ENCODE measurements at places on chromosomes 5 and 9.

- DNase-seq, result peak; percentile 43
These were observed 45.9 kb upstream of the KCNMB1 start for GRCh38 chr5:170434966-170435605.

DNA sequence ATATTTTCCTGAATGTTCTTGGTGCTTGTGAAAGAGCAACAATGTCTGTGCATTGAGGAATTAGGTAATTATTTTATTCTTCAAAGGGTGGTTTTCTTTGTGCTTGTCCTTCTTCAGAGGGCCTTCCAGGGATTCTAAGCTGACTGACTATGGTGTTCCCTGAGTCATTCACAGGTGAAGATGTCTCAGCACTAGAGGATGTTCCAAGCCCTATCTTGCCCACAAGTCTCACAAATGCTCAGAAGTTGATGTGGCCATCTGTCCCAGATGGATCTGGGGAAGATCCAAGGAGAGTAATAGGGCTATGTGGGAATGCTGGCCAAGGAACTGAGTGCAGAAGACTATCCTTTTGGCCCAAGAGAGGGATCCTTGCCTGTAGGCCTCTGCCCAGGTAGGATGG is 120.9 kb downstream of the ADAMTSL1 start:
- no peak for DNase-seq

DNA sequence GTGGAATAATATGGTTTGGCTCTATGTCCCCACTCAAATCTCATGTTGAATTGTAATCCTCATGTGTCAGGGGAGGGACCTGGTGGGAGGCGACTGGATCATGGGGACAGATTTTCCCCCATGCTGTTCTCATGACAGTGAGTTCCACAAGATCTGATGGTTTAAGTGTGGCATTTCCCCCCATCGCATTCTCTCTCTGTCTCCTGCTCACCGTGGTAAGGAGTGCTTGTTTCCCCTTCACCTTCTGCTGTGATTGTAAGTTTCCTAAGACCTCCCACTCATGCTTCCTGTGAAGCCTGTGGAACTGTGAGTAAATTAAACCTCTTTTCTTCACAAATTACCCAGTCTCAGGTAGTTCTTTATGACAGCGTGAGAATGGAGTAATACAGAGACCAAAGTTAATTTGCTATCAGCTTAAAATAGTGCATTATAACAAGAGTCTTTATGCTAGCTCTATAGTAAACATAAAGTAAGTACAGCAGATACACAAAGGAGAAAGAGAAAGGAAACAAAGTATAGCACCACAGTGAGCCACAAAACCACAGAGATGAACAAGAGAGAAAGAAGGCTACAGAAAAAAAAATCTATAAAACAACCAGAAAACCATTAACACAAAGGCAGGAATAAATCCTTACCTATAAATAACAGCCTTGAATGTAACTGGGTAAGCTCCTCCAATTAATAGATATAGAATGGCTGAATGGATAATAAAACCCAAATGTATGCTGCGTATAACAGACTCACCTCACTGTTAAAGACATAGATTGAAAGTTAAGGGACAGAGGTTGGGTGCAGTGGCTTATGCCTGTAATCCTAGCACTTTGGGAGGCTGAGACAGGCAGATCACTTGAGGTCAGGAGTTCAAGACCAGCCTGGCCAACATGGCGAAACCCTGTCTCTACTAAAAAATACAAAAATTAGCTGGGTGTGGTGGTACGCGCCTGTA is 39.7 kb downstream of the RAPGEF6 start:
- DNase-seq, result no peak

DNA sequence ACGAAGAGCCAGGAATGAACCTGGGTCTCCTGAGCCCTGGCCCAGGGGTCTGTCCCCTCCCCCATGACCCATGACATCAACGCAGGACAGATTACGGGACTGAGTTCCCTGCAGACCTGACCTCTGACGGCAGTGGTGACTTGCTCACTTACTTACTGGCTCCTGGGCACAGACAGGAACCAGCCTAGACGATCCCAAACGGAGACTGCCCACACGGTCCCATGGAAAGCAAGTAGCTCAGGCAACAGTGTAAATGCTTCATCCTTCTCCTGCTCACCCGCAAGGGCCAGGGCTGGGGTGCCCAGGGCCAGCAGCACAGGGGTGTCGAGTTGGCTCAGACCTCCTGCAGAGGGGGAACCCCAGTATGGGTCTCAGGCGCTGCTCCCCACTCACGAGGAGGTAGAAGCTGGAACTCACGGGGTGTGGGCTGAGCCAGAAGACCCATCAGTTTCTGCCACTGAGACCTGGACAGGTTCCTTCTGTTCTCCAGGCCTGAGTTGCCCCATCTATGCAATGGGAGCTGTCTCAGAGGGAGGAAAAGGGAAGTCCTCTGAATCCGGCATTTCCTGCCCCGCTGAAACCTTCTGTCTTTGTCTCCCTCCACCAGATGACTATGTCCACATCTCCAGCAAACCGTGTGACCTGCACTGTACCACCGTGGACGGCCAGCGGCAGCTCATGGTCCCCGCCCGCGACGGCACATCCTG is 5.6 kb downstream of the ADAMTSL2 start:
- no peak for DNase-seq

- peak; percentile 84 for DNase-seq
These were observed 121.6 kb upstream of the ADAMTS16 start for GRCh38 chr5:5018578-5018970.

DNA sequence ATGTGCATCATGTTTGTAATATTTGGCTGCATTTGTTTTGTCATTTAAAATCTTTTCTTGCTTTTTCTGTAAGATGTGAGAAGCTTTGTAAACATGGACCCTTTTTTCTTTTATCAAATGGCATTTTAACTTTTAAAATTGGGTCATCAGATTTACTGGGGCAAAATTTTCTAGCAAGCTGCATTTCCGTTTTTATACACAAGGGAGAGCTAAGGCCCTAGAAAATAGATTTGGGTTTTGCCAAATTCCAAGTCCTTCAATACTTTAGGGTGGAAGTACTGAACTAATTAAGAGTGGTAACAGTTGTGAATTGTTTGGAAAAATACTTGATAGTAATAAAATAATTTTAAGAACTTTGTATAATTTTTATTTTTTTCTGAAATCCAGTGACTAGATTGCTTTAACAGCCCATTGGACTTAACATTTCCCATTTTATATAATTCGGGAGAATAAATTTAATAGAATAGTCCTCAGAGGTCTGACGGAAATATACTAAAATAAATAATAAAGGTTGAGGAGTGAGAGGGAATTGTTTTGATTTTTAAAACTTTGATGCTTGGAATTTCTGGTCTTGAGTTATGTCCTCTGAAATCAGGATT is 117.4 kb downstream of the SMARCA2 start:
- DNase-seq, result peak; percentile 65

DNA sequence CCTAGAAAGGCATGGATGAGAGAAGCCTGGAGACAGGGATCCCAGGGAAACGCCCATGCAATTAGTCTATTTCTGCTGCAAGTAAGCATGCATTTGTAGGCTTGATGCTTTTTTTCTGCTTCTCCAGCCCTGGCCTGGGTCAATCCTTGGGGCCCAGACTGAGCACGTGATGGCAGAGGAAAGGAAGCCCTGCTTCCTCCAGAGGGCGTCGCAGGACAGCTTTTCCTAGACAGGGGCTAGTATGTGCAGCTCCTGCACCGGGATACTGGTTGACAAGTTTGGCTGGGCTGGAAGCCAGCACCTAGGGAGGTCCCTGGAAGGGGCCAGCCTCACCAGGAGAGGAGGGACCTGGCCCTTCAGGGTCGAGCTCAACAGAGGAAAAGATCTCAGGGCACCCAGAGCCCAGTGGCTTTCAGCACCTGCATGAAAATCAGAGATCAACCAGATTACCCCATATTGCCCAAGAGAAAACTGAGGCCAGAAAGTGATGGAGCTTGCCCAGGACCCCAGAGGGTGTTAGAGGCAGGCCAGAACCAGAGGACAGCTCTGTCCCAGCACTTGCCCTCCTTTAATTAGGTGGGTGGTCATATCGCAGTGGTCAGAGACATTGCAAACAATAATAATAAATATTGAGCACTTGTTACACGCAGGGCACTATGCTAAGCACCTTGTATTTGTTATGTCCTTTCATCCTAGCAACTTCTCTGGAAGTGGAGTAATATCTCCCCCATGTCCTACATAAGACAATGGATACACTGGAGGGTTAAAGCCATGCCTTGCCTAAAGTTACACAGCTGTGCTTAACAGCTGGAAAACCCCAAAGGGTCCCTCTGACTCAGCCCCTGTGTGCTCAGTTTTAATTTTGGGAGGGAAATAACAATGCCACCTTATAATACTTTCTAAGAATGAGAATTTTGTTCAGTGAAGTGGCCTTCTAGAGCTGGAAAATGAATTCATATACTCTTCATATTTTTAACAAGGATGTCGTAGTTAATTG is 67.1 kb downstream of the KLF4 start:
- peak; percentile 65 for DNase-seq

DNA sequence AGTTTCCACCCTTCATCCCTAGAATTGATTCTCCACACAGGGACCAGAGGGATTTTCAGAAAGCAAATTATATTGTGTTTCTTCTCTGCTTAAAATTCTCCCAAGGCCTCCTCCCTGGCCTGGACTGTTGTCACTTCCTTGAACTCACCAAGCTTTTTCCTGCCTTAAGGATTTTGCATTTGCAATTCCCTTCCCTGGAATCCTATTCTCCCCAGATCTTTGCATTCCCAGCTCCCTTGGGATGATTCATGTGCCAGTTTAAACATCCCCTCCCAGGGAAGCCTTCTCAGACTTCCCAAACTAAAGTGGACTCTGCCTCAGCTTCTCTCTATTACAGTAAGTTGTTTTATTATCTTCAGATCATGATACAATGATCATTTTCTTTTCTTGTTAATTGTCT is 35.2 kb upstream of the PDE8B start:
- DNase-seq, result no peak

DNA sequence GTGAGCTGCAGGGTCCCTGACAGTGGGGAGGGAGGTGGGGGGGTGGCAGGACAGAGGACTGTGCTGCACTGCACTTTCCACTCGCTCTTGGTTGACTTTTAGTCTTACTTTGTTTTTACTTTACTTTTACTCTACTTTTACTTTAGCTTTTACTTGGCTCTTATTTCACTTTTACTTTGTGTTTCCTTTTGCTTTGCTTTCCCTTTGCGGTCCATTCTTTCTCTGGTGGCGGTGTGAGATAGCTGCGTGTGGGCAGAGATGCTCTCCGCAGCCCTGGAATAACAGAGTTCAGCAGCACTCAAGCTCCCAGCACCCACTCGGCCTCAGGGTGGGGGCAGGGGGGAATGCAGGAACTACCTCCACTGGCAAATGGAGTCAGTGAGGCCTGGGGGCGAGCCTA is 4.7 kb downstream of the AK8 start:
- no peak for DNase-seq

- no peak for DNase-seq
These were observed 4.2 kb downstream of the PTRH1 start for GRCh38 chr9:127711226-127711701.

GRCh38 chr9:123033864-123034601 is 566 bp downstream of the GPR21 start:
- peak; percentile 17 for DNase-seq

- DNase-seq, result no peak
These were observed 455.4 kb downstream of the CAAP1 start for GRCh38 chr9:26437056-26437711.

DNA sequence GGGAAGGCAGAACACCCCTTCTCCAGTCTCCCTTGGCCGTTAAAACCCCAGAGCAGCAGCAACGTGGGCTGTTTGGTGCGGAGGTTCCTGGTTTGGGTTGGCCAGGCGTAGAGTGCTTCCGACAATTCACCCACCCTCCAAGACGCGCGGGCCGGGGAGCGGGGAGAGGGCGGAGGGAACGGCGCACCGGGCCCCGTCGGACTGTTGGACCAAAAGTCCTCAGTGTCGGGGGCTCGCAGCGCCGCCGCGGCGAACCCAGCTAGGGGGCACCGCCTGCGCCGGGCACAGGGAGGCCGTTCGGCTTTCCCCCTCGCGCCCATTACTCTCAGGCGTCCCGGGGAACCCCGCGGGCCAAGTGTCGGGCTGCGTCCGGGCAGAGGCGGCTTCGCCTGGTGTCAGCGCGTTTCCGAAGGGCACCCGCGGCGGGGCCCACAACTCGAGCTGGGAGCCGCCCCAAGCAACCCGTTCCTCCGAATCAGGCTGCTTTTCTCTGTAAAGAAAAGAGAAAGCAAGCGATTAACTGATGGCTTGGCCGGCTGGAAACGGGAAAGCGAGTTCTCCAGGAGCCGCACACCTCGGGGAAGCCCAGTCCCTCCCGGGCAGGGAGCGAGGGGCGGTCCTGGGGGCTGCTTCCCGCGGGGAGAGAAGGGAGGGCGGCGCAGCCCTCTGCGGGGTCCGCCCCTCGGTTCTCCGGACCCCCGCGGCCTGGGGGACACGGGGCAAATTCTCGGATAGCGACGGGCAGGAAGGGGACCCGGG is 145.5 kb downstream of the ERCC6L2 start:
- no peak for DNase-seq

DNA sequence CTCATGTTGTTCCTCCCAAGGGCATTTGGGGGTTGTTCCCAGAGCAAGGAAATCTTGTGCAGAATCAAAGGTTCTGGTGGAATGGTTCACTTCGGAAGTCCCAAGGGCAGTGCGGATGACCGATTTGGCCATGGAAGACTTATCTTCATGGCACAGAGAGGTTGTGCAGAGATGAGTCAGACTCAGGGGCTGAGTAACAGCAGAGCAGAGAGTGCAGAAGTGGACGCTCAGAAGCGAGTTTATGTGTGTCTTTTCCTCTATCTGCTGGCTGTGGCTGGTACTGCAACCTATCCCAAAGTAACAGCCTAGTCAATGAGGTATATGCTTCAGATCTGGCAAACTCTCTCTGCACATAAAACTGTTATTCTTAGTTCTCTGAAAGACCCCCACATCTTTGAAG is 118.1 kb downstream of the DPYSL3 start:
- DNase-seq, result peak; percentile 75
